ENCODE measurements at places on chromosomes 3 and 15.

DNA sequence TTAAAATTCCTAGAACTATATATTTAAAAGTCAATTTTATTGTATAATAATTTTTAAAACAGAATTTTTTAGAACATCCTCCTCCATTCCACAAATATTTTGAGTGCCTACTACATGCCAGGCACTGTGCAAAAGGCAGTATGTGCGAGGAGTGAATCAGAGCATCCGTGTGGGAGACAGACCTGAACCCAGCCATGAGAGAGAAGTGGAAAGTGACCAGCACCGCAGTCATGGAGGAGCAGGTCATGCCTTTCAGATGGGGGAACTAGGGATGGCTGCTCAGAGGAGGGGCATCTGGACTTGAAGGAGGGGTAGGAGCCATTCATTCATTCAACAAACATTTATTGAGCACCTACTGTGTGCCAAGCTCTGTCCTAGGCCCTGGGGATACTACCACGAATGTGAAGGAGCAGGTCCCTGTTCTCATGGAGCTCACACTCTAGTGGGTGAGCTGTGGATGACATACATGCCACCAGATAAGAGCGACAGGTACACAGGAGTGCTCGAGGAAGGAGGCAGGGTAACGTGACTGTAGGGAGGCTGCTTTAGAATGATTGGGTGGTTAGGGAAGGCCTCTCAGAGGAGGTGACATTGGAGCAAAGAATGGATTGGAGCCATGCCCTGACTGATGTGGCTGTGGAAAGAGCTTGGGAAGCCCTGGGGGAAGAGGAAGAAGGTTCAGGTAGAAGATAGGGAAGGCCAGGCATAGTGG is 3.1 kb upstream of the CHRNA3 start:
- no peak for DNase-seq

GRCh38 chr3:35338186-35338585 is 301.1 kb upstream of the ARPP21 start:
- DNase-seq: no peak

DNA sequence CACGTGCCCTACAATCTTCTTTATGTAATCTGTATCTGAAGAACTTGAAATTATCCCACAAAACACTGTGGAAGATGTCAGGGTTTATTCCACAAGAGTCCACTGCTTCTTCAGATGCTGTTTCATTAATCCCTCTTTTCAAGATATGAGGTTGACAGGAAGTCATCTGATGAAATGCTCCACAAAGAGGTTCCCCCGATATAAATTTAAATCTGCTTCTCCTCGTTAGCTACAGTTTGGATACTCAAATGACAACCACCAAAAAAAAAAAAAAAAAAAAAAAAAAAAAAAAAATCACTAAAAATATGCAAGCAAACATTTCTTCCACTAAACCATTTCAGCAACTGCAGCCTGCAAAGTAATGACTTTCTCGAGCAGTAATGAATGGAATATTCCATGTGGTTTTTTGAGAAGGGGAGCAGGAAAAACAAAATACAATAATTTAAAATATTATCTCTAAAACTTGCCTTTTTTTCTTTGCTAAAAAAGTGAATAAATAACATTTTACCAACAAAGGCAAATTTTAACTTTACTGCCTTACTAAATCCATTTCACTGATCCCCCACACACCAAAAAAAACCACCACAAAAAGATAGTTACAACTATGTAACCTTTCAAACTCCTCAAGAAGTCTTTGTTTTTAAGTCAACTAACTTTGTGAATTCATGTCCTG is 37.8 kb downstream of the DLG1 start:
- no peak for DNase-seq

DNA sequence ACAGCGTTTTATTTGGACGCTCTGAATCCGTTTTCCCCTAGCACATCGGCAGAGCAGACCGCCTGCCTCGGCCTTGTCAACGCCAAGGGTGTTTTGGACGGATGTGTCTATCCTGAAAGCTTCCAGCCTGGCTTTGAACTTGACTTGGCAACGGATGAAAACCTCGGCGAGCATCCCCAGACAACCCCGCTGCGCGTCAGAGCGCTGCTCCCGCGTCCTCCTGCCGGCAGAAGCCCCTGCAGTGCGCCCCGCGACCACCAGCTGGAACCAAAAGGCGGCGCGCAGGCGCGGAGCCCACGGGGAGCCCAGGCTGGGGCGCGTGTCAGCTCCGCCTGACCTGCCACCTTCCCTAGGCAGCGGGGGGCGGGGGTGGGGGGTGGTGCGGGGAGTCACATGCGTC is 26.2 kb upstream of the ARL8B start:
- no peak for DNase-seq

- DNase-seq: no peak
These were observed 99.0 kb upstream of the KCNMB2 start for GRCh38 chr3:178437236-178437635.

DNA sequence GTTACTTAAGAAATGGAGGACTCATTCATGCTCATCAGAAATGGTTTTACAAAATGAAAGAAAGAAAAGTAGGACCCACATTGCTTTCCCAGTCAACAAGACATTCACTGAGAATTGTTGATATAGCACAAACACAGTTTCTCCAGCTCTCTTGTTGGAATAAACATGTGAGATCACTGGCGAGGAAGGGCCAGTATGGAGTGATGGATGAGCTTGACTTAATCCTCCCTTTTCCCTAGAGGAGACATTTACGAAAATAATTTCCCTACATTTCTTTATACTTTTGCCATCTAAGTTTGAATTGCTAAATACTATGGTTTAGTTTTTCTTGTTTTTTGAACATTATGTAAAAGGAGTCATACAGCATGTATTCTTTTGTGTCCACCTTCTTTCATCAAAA is 15.9 kb upstream of the UBE3A start:
- no peak for DNase-seq

DNA sequence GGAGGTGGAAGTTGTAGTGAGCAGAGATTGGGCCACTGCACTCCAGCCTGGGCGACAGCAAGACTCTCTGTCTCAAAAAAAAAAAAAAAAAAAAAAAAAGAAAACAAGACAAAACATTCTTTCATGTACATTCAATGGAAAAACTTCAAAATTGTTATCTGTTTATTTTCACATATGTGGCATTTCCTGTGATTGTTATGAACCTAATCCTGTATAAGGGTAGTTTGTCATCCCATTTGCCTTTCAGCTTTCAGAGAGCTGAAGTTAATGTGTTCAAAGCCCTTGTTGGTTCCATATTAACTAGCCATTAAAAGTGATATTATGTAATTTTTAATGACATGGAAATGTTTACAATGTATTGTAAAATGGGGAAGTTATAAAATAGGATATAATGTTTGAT is 17.3 kb upstream of the NCK1 start:
- no peak for DNase-seq

DNA sequence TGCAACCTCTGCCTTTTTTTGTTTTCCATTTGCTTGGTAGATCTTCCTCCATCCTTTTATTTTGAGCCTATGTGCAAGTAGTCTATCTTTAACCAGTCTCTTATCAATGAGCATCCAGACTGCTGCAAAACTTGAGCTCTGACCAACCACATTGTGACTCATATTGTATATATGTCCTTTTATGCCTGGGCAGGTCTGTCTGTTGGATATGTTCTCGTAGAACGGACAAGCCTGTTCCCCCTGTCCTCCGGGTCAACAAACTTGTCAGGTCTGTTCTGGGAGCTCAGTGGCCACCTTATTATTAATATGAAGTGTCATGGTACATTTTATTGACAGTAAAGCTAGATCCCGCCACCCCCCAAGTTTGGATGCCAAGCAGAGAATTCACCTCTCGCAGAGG is 252.9 kb upstream of the ST8SIA2 start:
- DNase-seq: no peak

GRCh38 chr15:29057856-29058255 is 172.1 kb downstream of the APBA2 start:
- DNase-seq: no peak

DNA sequence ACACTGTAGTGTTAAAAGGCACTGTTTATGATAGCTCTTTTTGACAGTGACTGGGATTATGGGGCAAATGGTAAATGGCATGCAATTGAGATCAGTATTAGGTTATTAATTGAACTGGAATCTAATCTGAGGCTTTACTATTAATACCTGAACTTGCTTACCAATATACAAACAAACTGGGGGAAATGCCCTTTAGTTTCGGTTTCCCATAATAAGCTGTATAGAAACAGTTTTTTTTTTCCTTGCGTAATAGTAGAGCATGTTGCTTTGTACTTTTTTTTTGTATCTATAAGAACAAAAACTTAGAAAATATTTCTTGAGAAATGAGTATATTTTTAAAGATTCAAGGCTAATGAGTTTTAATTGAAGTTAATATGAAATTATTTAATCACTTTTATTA is 95.0 kb downstream of the FNDC3B start:
- no peak for DNase-seq

DNA sequence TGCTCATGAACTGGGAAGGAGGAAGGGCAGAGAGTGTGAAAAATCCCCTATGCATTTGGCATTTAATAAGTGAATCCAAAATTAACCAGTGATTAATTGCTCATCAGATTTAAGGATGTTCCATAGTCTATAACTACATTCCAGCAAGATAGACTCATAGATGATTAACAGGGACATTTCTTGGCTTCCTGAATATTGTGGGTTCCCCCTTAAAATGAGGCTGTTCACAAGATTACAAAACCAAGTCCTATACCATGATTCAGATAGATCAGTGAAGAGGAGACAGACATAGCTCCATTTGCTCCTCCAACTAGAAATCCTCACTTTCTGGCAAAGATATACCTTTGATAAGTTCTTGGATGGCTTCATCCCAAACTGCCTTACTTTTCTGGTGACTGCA is 15.4 kb downstream of the RASGRP1 start:
- no peak for DNase-seq
